ENCODE measurements at places on chromosomes 1 and 21. TPM values are rescaled to one million over a fixed set of nuclear protein-coding genes. Genes with fewer than 3 reads are reported as not detected.

Gene NR0B2
- not detected for total RNA-seq

- DNase-seq, result no peak
These were observed 122.3 kb downstream of the XCL2 start for GRCh38 chr1:168421399-168422004.

GRCh38 chr21:44291936-44292811 is 6.5 kb downstream of the AIRE start:
- DNase-seq, result peak; percentile 60

DNA sequence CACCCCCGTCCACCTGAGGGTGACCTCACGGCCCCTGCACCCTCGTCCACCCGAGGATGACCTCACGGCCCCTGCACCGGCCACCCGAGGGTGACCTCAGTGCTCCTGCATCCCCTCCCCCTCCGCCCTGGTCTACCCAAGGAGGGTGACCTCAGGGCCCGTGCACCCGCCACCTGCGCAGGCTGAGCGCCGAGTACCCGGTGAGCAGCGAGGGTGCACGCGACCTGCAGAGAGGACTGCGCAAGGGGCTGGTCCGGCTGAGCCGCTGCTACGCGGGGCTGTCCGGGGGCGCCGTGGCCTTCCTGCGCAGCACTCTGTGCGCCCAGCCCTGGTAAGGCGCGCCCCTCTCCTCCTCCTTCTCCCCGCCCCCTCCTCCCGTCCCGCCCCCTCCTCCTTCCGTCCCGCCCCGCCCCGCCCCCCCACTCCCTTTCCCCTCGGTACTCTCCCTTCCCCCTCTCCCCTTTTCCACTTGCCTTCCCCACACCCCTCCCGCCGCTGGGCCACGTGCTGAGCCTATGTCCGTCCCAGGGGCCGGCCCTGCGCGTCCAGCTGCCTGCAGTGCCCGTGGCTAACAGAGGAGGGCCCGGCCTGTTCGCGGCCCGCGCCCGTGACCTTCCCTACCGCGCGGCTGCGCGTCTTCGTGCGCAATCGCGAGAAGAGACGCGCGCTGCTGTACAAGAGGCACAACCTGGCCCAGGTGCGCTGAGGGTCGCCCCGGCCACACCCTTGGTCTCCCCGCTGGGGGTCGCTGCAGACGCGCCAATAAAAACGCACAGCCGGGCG is 28.4 kb downstream of the TRIM11 start:
- DNase-seq, result peak; percentile 93

- DNase-seq, result no peak
These were observed 1.2 kb downstream of the HJV start for GRCh38 chr1:146020058-146021049.

Gene NFIA
- total RNA-seq, result 8.6 TPM

All from WTC11 (cell line).